ENCODE measurements at places on chromosomes 7 and 10.

DNA sequence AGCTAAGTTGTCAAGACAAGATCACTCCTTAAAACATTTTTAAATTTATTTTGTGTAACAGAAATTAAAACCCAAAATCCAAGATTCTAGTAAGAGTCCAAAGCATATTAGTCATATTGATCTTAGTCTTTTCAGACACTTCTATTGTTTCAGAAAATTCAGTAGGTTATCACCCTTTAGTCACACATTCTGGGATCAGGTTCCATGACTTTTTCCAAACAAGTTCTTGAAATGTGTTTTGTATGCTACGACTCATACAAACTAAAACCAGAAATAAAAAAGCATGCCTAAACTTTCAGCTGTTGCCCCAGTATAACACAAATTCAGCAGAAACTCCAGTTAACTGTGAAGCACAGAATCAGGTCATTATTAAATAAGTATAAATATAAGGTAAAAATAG lies 10.7 kb downstream of the SEMA3D start:
- DNase-seq, result no peak

GRCh38 chr7:30824821-30825720 lies 53.9 kb downstream of the MINDY4 start:
- DNase-seq, result no peak

- DNase-seq, result no peak
Measured at GRCh38 chr10:80272793-80273522, 16.5 kb downstream of the MAT1A start.

DNA sequence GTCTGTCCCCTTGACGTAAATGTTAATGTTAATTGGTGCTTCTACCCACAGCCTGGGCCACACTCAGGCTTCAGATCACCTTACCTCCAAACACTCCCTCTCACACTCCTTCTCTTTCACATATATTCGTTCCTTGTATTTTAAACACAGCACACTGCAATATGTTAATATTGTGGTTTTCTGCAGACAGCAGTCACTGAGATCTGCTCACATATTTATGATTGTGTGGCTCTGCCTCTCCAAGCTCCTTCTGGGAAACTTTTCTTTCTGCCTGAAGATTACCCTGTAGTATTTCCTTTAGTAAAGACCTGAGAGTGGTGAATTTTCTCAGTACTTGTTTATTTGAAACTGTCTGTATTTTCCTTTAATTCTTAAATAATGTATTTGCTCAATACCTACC lies 104.7 kb downstream of the VWC2 start:
- no peak for DNase-seq

DNA sequence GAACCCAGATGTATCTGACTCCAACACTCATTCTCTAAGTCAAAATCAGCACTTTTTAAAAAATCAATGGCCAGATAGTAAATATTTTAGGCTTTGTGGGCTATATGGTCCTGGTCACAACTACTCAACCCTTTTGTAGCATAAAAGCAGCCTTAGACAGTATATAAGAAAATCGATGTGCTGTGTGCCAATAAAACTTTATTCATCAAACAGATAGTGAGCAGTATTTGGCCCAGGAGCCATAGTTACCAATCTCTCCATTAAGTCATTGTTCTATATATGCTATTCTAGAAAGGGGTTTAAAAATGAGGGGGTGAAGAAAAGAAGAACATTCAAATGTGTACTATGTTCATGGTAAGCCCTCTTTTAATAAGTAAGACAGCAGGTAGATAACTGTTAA lies 18.5 kb upstream of the GPAM start:
- no peak for DNase-seq

Data from stimulated activated CD8-positive, alpha-beta memory T cell treated with anti-CD3 and anti-CD28 coated beads, Interleukin-4, amount 100 ng/mL, for 24 hours (primary cell).